ENCODE measurements at places on chromosomes 12 and 14. TPM values are rescaled to one million over a fixed set of nuclear protein-coding genes. Genes with fewer than 3 reads are reported as not detected.

- no peak for DNase-seq
These were observed 127.0 kb downstream of the ANO6 start for GRCh38 chr12:45342848-45343247.

GRCh38 chr14:51283402-51284085, 43.5 kb downstream of the TMX1 start:
- DNase-seq, result peak; percentile 33

GRCh38 chr12:52155048-52155868, 36.6 kb downstream of the KRT80 start:
- DNase-seq, result no peak

GRCh38 chr14:95402578-95402977, 82.9 kb upstream of the CLMN start:
- no peak for DNase-seq

GRCh38 chr14:53538316-53538881, 385.3 kb upstream of the DDHD1 start:
- DNase-seq, result no peak

SLC39A2 gene
- total RNA-seq, result 0.97 TPM

ESR2 gene
- total RNA-seq, result 4.9 TPM

STYK1 gene
- total RNA-seq, result not detected

DNA sequence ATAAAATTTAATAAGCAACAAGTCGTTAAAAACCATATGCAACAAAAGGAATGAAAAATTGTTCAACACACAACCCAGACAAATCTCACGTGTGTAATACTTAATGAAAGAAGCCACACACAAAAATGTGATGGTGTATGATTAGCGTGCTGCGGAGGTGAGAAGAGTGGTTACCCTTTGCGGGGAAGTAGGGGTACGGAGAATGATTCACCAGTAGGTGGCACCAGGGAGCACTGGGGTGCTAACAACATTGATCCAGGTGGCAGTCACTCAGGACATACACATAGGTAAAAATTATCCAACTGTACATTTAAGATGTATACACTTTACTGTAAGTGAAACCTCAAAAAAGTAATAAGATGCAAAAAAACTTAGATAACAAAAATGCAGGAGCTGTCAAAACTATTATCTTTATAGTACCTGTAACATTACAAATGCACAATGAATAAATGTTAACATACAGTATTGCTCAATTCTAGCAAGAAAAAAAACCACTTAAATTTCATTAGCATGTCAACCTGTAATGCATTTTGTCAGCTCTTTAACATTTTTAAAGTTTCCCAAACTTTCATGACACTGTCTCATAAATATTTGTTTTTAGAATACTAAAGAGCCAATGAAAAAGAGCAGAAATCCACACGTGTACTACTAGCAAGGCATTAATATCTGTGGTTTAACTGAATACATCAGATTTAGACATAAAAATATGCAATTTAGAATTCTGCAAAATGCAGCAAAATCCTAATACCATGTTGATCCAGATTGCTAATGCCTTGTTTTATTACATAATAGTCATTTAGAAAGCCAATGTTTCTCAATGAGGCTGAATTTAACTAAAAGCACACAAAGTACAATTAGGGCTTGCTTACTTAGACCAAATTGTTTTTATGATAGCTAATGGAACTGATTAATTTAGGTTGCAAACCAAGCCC, 46.7 kb downstream of the TMCC3 start:
- DNase-seq, result no peak

DNA sequence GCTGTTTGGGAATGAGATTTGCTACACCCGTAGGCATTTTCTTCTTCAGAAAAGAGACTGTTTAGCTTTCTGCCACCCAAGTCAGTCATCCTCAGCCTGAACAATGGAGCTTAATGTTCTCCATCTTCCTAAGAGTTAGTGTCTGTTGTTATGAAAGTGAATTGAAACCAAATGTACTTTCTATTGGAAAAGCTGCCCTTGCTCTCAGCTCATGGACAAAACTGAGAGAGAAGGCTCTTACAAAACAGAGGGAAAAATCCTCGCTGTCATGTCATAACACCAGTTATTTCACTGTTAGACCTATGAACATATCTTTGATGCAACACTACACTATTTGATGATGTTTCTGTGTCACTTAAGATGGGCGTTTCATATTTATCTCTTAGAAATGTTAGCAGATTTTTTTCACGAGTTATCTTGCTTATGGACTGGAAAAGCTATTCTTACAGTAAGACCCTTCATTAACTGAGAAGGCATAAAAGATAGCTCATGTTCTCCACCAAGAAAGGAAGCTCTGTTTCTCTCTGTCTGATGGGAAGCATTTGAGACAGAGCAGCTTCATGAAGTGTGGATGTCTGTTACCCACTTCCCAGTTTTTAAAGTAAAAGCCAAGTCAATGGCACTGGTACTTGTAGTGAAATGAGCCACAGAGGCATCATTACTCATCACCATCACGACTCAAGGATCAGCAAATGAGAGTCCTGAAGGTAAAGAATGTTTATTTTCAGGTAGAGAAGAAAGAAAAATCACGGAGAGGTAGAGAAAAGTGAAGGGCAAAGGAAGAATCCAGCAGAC, 483.9 kb downstream of the ZFP36L1 start:
- no peak for DNase-seq

GRCh38 chr12:88630561-88630960, 50.3 kb upstream of the KITLG start:
- DNase-seq, result no peak

CSRP2 gene
- total RNA-seq, result 69.0 TPM

- no peak for DNase-seq
These were observed 184.0 kb upstream of the RGS6 start for GRCh38 chr14:71748196-71748595.

- no peak for DNase-seq
These were observed 197.7 kb downstream of the BCAT1 start for GRCh38 chr12:24751181-24751580.

- DNase-seq, result peak; percentile 39
These were observed 159.2 kb downstream of the TGFB3 start for GRCh38 chr14:75822522-75823141.

LRRIQ1 gene
- 3.0 TPM for total RNA-seq

TXNDC16 gene
- 22.3 TPM for total RNA-seq

DNA sequence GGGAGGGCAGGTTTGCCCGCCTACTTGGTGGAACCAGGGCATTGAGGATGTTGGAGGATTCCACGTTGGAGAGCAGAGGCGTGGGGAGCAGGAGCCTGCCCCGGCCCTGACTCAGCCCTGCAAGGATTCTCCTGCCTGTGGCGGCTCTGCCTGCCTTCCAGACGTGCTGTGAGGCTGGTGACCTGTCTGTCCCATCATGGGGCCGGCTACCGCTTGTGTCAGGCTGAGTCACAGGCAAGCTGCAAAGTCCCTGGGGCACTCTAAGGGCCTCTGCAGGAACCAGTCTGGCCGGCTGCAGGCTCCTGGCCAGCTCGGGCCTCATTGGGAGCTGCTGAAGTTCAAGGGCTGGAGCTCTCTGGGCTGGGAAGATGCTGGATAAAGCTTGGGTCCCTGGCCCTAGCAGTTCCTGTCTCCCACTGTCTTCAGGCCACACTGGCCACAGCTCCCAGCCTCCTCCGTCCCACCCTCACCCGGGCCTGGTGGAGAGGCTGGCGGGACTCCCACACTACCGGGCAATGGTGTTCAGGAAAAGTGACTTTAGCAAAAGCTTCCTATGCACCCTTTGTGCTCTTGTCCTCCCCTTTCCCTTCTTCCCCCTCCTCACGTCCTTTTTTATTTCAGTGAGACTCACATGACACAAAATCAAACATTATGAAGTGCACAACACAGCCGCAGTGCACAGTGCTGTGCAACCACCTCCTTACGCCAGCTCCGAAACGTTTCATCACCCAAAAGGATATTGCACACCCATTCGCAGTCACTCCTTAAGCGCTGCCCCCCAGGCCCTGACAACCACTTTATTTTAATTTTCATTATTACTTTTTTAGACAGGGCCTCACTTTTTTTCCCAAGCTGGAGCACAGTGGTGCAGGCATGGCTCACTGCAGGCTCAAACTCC, 22.0 kb upstream of the ULK1 start:
- DNase-seq, result no peak

DNA sequence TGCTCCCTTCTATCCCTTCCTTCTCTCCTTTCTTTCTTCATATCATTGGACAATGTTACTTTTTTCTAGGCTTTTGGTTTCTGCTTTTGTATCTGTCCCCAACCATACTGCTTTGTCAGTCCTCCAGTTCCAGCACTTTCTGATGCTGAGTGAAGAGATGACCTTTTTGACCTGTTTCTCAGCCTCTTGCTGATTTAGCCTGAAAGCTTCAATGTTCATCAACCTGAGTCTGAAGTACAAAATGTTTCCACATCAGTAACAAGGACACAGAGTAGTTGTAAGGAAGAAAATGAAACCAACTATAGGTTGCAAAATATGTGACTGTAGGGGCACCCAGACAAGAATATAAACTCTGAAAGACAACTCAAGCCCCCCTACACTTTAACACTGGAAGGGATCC, 25.2 kb upstream of the AKAP6 start:
- DNase-seq, result no peak

CLEC1B gene
- total RNA-seq, result 0.35 TPM

DNA sequence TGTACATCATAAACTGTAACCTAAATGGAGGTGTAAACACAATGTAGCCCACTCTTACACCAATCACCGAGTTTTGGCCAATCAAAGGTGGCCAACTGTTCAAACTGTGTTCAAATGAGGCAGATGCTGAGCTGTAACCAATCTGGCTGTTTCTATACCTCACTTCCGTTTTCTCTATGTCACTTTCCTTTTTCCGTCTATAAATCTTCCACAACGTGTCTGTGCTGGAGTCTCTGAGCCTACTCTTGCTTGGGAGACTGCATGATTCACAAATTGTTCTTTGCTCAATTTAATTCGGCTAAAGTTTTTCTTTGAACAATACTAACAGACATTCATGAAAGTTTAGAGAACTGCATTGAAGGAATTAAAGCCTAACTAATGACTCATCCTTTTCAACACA, 547.1 kb upstream of the USP15 start:
- no peak for DNase-seq

DNA sequence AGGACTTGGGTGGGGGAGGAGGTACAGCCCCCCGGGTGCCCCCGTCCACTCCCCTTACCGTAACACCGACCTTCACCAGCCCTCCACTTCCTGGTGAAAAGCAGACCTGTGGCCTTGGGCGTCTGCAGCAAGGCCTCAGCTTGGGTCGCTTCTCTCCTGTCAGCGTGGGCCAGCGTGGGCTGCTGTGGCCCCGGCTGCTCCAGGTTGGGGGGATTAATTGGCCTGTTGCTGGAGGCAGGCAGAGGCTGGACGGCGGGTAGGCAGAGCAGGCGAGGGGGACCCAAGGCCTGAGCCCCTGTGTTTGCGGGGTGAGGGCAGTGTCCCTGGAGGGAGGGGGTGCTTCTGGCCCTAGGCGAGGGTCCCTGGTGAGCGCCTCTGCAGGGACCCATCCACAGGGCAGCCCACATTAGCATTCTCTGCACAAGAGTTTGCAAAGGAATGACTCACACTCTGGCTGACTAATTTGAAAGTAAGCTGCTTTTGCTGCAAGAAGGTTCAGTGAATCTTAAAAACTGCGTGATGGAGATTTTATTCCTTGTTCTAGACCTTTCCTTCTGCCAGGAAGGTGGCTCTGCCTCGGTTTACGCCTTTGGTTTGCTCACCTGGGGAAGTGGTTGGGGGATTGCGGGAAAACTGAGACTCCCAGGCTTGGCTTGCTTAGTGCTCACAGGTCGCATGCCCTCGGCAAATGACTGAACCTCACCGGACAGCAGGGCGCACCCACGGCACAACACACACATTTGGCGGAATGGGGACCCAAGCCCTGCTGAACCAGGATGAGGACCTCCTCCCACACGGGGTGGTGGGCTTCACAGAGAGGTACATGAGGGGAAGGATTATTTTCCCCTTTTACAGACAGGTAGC, 37.9 kb upstream of the DLK1 start:
- no peak for DNase-seq

DNA sequence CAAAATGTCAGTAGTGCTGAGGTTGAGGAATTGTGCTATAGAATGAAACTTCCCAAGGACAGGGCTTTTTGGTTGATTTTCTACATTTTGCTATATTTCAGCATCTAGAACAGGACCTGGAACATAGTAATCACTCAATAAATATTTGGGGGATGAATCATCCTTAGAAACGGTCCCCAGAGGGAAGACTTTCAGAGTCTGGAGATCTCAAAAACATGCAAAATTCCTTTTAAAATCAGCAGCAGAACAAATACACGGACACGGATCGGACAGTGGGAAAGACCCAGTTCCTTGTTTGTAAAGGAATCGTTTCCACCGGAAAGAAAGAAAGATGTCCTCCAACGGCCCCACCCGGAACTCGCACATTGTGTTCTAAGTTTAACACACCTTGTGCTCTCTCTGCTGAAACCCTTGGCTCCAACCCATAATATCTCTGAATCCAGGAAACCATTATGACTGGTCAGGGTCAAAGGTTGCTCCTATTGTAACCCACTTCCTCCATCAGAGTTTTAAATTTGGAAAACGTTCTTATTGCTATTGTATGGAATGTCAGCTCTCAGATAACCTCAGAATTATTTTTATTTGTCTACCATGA, 617.2 kb downstream of the MED13L start:
- DNase-seq, result peak; percentile 32

NTF3 gene
- total RNA-seq, result 7.1 TPM

PTPN21 gene
- total RNA-seq, result 6.5 TPM

GRCh38 chr12:99916555-99916954, 68.2 kb downstream of the ANKS1B start:
- DNase-seq, result no peak

DNA sequence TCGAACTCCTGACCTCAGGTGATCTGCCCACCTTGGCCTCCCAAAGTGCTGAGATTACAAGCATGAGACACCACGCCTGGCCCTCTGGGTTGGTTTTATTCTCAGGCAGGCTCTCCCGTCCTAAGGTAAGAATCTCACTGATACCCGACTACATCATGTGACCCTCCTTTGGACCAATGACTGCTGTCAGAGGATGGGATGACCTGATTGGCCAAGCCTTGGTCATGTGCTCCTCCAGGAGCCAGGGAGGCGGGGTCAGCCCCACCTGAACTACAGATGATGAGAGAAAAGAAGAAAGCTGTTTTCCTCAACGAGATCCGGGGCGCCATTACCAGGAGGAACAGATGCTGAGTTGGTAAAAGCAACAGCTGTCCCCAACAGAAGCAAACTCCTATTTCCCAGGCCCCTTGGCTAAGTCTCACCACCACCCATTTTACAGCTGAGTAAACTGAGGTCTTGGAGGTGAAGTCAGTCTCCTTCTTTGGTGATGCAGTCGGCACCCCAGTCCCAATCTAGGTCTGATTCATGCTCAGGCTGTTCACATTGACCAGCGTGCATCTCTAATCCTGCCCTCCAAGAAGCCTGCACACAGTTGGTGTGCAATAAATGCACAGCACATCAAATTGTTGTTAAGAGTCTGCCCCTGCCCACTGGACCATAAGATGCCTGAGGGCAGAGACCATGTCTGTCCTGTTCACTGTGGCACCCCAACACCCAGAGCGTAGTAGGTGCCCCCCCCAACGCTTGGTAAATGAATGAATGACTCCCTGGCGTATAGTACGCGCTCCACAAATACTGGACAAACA, 118.8 kb downstream of the SCARB1 start:
- no peak for DNase-seq

RPS6KL1 gene
- total RNA-seq, result 11.1 TPM

DNA sequence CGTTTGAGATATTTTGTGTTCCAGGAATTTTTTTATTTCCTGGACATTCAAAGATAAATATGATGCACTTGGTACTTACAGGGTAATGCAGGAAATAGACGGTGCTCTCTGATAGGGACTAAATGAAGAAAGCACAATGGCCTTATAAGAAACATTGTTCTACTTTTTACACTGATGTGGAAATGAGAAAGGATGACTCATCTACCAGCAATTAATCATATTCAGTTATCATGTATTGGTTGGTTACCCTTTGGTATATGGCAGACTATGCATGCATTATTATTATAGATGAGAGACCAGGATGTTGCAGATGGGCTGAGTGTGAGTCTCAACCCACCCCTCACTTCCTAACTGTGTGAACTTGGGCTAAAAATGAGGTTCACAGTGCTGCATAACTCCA, 222.2 kb downstream of the FLRT2 start:
- no peak for DNase-seq
